ENCODE measurements at places on chromosomes 11 and 22. TPM values are rescaled to one million over a fixed set of nuclear protein-coding genes. Genes with fewer than 3 reads are reported as not detected.

GRCh38 chr11:76269247-76269646, 62.9 kb upstream of the WNT11 start:
- no peak for DNase-seq

GRCh38 chr11:44684859-44685281, 41.9 kb upstream of the TSPAN18 start:
- no peak for DNase-seq

- DNase-seq: no peak
These were observed 3.4 kb downstream of the GUCY1A2 start for GRCh38 chr11:107014871-107015270.

KCNJ11 gene
- polyA plus RNA-seq: 2.7 TPM

DNA sequence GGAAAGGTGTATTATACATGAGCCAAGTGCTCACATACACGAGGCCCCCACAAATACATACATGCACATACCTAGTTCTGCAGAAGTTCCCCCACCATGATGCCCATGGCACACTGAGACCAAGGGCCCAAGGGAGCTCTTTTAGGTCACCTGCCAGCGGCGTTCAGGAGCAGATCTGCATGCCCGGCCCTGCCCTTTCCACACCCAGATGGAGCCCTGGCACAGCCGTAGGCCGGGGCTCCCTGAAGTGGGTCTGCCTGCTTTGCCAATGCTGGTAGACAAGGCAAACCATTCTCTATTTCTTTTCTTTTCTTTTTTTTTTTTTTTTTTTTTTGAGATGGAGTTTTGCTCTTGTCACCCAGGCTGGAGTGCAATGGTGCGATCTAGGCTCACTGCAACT, 21.5 kb downstream of the NFAM1 start:
- no peak for DNase-seq

DNA sequence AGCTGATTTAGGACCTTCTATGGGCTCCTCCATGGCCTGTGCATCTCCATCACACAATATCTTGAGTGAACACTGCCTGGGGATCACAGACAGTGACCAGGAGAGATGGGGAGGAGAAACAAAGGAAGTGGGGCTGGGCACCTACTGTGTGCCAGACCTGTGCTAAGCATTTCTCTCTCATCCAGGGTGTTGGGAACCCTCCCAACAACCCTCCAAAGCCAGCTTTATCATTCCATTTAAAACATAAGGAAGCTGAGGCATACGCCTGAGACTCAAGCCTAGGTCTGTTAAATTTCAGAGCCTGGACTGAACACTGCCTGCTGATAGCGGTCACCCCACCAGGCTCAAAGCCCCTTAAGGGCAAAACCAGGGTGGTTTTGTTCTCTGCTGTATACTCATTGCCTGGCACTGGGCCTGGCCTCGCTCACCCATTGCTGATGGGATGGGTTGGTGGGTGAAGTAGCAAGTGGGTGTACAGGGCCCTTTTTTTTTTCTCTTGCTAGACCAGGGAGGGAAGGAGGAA, 130.1 kb downstream of the MN1 start:
- DNase-seq: no peak

GRCh38 chr22:38869663-38870062, 2.4 kb downstream of the CBX6 start:
- DNase-seq: no peak

ZNF214 gene
- 13.2 TPM for polyA plus RNA-seq

MSANTD4 gene
- polyA plus RNA-seq: 29.4 TPM

MICAL3 gene
- 29.3 TPM for polyA plus RNA-seq

SFI1 gene
- polyA plus RNA-seq: 26.1 TPM

GRCh38 chr11:131851964-131852755, 481.7 kb downstream of the NTM start:
- no peak for DNase-seq

MAML2 gene
- 28.0 TPM for polyA plus RNA-seq

DNA sequence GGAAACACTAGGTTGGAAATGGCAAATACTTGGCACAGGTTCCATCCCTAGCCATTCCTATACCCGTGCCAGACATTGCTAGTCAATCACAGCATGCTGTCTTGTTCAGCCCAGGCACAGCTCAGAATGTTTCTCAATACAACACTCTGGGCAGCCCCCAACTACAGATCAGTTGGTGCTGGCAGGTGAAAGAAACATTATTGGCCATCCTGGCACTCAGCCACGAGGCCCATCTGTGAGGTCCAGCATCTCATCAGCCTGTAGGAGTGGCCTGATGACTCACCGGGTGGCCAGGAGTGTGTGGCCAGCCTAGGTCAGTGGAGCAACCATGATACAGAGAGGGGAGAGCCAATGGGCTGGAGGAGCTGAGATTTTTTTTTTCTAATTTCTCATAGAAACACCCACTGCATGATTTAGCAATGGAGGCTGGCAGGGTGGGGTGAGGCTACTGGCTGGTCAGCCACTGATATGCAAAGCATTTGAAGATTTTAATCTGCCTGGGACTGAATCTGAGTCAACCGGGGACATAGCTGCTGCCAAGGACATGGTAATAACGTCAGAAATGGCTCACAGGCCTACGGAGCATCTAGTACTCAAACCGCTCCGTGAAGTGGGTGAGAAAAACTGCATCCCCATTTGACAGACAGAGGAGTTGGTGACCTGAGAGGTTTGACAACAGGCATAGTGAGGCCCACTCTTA, 5.4 kb downstream of the MYO18B start:
- DNase-seq: no peak

- no peak for DNase-seq
These were observed 61.3 kb upstream of the ANO1 start for GRCh38 chr11:70016666-70017367.

GRCh38 chr22:30486661-30487115, 14.9 kb upstream of the SEC14L3 start:
- DNase-seq: no peak
